ENCODE measurements at places on chromosomes 16 and 17.

- DNase-seq = no peak
These were observed 8.1 kb upstream of the ATP2A3 start for GRCh38 chr17:3972281-3972731.

GRCh38 chr17:1604831-1605528 lies 23.7 kb downstream of the SLC43A2 start:
- no peak for DNase-seq

- peak; percentile 52 for DNase-seq
These were observed 3.5 kb upstream of the UBALD2 start for GRCh38 chr17:76261421-76262215.

DNA sequence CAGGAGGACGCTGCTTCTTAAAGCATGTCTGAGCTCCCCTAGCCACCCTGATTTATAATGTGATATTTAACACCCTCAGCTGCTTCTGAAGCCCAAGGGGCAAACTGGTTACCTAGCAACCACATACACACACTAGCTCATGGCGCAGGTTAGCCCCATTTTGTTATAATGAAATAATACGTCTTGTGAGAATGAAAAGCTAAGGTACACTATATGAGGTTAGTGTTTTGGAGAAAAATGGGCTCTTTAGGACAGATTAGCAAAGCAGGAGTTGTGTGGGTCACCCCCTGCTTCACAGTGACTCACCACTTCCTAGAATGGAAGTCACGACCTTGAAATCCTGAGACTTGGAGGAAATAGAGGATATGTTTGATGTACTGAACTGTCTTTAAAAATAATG lies 404.8 kb upstream of the HSBP1 start:
- DNase-seq = peak; percentile 74

- no peak for DNase-seq
These were observed 16.1 kb upstream of the ARHGAP44 start for GRCh38 chr17:12773153-12773552.

DNA sequence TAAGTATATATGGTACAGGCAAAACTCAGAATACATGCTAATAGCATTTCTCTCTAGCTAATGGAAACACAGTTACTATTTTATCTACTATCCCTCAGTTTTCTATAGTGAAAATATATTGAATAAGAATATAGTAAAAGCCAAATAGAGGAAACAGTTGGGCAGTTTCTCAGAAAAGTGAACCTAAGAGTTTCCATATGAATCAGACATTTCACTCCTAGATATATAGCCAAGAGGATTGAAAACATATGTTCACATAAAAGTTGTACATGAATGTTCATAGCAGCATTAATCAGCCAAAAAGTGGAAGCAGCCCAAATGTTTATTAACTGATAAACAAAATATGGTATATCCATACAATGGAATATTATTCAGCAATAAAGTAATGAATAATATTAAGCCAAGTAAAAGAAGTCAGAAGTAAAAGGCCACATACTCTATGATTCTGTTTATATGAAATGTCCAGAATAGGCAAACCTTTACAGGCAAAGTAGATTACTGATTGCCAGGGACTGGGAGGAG lies 134.6 kb downstream of the CYB561 start:
- no peak for DNase-seq

- DNase-seq = no peak
These were observed 20.2 kb downstream of the CBFA2T3 start for GRCh38 chr16:88956546-88957432.

DNA sequence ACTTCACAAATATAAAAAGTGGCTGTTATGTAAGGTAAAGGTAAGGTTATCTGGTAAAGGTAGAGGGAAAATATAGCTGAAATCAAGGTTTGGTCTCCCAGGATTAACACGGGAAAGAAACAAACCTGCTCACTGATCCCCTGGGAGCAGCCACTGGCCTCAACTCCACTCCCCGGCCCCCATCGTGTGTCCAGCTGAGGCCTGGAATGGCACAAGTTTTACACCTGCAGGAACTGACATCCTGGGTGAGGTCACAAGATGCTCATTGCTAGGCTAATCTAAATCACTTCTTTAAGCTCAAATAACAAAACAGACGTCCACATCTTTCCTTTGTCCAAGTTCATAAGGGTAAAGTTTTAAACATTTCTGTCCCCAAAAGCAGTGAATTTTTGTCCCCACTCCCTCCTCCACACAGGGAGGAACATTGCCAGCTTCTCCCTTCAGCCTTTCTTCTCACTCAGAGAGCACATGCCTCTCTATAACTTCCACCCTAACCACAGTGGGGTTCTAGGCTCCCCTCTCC lies 46.3 kb downstream of the ERN1 start:
- no peak for DNase-seq

DNA sequence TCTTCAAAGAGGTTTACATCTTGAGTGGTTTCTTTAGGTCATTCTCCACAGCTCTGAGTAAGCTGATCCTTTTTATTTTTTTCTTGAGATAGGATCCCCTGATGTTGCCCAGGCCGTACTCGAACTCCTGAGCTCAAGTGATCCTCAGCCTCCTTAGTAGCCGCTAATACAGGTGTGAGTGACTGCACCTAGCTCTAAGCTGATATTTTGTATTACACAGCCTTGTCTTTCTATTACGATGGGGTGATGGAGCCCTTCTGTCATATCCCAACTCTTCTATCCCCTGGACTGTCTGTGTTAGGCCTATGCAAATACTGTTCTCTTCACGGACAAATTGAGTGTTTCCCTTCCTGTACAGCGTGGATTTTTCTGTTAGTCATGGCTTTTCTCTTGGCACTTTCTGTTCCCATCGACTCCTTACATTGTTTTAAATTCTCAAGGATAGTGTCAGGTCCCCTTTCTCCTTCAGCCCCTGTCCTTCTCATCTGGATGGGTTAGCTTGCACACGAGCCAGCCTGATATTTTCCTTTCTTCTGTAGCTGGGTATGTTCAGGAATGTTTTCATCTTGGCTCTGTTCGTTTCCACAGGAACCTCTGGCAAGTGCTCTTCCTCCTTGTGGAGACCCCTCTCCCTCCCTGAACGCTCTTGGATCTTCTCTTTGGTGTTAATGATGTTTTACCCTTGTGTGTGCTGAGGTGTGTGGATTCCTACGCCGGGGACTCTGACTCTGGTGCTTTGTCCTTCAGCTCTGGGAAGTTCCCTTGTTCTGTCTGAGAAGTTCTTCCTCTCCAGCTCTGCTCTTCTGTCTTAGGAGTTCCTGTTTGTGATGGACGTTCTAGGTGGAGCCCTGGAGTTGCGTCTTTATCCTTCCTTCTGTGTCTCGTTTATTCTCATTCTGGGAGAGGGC lies 2.3 kb downstream of the BANP start:
- DNase-seq = no peak

DNA sequence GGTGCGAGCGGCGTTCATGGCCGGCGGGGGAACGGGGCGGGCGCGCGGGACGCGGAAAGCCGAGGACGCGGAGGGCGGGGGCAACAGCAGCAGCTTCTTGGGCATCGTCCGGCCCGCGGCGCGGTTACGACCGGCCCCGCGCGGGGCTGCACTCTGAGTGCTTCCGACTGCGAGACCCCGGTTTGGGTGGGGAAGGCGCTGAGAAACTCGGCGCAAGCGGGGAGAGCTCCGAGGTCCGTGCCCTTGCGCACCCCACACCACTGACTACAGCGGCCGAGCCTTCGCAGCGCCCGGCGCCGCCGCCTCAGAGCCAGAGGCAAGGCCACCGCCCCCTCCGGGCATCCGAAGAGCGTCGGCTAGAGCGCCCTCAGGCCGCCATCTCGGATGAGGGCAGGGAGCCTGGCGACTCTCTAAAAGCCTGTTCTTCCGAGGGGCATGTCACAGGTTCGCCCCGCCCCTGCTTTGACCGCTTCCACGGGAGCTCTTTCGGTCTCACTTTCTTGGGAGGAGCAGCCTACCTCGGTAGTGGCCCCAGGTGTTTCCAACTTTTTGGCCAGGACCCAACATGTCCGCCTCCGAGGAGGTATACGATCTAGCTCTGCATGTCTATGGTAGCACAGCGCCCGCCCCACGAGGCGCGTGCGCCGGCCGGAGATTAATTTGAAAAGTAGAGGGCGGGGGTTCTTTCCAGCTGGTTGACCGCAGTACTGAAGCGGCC lies at the start of gene PRPSAP1:
TSS of gene PRPSAP1 (minus strand) at position 318 of the 718 bp plus-strand sequence. CDS start at position 105, 213 bp downstream.
- DNase-seq = peak; percentile 92

GRCh38 chr16:24041834-24042631 lies 206.2 kb downstream of the PRKCB start:
- peak; percentile 61 for DNase-seq

DNA sequence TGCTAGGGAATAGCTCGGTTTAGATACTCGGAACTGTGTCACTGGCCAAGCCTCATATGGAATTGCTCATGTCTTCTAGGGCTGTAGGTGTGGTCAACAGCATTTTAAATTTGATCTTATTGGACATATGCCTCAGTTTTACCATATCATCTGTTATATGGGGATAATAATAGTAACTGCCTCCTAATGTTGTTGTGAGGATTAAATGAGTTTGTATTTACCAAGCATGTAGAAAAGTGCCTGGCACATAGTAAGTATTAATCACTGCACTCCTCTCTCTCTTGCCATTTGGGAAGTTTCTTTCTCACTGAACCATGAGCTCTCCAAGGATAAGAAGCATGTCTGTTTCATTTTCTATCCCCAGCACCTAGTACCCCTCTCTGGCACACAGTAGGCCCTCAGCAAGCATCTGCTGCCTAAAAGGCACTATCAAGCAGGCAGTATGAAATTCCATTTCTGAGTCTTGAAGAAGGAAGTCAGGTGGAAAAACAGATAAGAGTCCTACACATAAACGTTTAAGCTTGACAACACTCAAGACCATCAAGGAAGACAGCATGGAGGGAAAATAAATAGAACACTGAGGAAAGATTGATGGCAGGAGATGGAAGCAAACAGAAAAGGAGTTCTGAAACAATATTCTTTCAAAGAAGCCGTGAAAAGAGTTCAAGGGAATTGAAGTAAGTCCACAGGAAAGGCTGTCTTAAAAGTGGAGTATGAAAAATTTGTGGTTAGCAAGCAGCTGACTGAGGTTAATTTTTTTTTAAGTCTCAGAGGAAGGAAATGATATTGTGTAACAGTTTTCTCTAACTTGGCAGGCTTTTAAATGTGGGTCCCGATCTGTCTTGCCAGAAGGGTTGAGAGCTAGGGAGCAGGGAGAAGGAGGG lies 2.2 kb upstream of the ATP6V0A1 start:
- peak; percentile 81 for DNase-seq

- no peak for DNase-seq
These were observed 8.8 kb downstream of the KIAA0513 start for GRCh38 chr16:85036236-85037049.

GRCh38 chr16:4019371-4019791 lies 96.9 kb downstream of the ADCY9 start:
- DNase-seq = peak; percentile 67

DNA sequence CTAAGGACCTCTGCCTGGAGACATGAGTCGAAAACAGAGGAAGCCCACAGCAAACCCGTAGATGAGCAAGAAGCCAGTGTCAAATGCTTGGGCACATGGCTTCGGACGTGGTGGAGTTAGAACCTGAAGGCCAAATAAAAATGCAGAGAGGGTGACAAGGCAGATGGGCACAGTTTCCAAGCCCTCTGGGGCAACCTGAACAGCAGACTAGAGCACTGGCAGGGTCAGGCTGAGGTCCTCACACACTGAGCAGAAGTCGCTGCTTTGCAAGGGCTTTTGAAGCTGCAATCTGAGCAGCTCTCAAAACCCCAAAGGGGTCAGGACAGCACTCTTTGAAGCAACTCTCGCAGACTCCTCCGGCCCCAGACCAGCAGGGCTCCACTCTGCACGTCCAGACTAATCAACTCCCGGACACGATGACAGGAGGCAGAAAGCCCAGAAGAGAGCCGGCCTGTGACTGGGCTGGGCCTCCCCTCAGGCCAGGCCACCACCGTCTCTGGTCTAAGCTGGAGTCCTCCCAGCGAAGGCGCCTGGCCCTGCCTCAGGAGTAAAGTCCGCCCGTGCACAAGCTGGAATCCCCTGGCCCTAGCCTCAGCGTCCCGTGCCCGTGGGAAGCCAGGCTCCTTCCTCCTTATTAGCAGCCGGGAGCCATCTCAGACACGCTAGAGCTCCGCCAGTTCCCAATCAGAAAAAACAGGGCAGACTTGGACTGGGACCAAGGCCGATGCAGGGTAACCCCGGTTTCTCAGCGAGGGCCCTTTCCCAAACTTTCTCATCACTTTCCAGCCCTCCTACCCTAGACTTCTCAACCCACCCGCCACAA lies 924 bp downstream of the SMARCD2 start:
- peak; percentile 66 for DNase-seq

DNA sequence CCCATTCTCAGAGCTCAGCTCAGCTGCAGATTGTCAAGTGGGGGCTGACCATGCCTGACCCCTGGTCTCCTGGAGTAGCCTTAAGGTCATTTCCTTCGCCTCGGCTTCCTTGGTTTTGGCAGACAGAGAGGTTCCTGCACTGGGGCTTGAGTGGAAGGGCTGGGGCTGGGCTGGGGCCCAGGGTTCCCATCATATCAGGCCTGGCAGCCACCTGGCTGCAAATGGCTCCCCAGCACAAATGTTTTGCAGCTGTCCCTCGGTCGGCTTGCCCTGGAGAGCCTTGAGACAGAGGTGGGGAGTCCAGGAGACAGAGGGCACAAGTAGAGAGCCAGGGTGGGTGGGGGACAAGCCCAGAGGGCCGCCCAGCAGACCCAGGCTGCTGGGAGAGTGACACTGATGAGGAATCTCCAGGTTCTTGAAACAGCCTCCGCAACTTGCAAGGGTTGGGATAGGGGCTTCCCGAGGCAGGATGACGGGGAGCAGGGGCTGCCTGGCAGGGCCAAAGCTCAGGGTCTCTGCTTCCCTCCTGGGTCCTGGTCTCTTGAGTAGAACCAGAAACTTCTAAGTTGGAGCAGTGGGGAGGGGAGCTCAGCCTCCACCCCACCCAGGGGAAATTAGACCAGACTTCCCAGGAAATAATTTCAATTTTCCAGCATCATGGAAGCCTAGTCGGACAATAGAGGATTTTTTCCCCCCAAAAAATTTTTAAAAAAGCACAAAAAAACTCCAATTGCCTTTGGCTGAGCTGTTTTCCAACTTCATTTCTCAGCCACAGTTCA lies 19.3 kb downstream of the IGFBP4 start:
- no peak for DNase-seq

GRCh38 chr17:29054835-29055234 lies 11.9 kb downstream of the PIPOX start:
- DNase-seq = no peak

DNA sequence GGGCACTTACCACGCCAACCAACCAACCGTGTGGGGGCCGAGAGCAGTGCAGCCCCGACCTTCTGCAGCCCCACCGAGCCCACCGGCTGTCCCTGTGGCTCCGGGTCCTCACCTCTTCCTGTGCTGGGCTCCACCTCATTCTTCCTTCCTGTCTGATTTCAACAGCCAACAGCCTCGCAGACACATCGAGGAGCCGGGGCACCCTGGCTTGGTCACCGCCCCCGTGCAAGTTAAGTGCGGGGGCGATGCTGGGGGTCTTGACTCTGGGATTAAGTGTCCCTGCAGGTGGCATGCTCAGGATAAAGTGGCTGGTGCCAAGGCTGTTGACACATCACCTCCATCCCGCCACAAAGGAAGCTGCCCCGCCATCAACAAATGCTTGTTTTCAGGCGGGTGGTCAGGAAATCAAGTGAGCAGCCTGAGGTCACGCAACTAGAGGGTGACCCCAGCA lies at the start of gene NLRC3:
TSS of gene NLRC3 (minus strand) at position 102 of the 451 bp plus-strand sequence. CDS start 12,367 bp downstream, outside the sequence.
- no peak for DNase-seq

Data from EH (cell line).